ENCODE measurements at places on chromosomes 3 and 15.

GRCh38 chr15:52338058-52338457 lies 42.5 kb upstream of the MYO5C start:
- DNase-seq, result no peak

- no peak for DNase-seq
Measured at GRCh38 chr3:53707222-53707621, 139.0 kb downstream of the CHDH start.

DNA sequence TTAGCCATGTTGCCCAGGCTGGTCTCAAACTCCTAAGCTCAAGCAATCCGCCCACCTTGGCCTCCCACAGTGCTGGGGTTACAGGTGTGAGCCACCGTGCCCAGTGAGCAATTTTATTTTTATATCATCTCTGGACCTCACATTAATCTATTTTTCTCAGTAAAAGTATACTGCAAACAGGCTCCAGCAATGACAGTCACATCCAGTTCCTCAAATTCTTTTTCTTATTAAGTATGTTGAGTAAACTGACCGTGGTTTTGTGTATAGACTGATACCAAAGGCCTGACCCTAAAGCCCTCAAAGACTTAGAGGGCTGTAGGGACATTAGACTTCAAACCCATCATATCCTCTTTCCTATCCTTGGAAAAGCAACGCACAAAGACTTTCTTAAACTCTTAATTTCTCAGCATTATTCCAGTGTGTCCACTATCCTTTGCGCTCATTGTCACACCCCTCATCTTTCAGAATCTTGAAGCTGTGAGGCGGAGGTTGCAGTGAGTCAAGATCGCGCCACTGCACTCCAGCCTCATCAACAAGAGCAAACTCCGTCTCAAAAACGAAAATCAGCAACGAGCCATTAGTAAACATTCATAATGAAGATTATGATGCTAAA lies 2.0 kb downstream of the NGLY1 start:
- DNase-seq, result no peak

- DNase-seq, result no peak
Measured at GRCh38 chr3:71185733-71186455, 397.6 kb downstream of the FOXP1 start.

GRCh38 chr3:54954521-54954920 lies 26.7 kb upstream of the LRTM1 start:
- no peak for DNase-seq

DNA sequence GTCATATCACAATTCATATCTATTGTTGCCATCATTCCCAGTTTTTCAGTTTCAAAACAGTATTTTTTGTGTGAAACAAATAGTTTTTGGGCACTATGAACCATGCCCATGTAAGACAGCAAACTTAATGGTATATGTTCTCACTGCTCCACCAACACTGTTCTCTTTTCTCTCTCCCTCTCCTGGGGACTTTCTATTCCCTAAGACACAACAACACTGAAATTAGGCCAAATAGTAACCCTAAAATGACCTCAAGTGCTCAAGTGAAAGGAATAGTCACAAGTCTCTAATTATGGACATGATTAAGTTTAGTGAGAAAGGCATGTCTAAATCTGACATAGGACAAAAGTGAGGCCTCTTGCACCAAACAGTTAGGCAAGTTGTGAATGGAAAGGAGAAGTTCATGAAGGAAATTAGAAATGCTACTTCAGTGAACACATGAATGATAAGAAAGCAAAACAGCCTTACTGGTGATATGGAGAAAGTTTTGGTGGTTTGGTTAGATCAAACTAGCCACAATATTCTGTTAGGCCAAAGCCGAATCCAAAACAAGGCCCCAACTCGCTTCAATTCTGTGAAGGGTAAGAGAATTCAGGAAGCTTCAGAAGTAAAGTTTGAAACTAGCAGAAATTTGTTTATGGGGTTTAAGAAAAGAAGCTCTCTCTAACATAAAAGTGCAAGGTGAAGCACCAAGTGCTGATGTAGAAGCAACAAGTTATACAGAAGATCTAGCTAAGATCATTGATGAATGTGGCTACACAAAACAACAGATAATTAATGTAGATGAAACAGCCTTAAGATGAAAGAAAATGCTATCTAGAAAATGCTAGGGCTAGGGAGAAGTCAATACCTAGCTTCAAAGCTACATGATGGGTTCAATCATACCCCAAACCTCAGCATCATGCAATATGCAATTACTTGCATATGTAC lies 104.2 kb downstream of the CBLB start:
- no peak for DNase-seq

GRCh38 chr3:59316688-59317275 lies 267.0 kb upstream of the CFAP20DC start:
- DNase-seq, result no peak

- no peak for DNase-seq
Measured at GRCh38 chr3:59641169-59641899, 591.5 kb upstream of the CFAP20DC start.

- no peak for DNase-seq
Measured at GRCh38 chr3:25532431-25533162, 104.5 kb downstream of the RARB start.

GRCh38 chr3:52097851-52098507 lies 41.6 kb upstream of the DUSP7 start:
- DNase-seq, result no peak

DNA sequence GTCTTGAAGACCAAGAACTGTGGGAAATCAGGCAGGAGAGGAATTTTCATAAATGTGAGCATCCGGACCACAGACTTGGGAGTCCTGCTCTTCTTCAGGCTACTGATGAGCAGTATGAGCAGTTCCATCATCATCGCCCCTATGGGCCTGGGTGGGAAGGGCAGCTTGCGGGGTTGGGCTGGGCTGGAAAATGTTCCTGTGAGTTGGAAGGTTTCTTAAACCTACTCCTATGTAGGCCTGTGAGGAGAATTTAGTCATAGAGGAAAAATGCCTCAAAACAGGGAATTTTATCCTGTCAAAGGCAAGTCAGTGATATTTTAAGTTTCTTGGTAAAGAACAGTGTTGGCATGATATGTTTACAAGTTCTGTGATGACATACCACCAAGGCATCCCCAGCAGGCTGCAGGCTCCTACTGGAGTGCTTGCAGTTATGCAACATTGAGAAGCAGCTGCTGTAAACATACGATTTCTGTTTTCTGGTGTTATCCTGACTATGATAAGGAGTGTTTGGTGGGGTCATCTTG lies 10.3 kb downstream of the MASP1 start:
- no peak for DNase-seq

DNA sequence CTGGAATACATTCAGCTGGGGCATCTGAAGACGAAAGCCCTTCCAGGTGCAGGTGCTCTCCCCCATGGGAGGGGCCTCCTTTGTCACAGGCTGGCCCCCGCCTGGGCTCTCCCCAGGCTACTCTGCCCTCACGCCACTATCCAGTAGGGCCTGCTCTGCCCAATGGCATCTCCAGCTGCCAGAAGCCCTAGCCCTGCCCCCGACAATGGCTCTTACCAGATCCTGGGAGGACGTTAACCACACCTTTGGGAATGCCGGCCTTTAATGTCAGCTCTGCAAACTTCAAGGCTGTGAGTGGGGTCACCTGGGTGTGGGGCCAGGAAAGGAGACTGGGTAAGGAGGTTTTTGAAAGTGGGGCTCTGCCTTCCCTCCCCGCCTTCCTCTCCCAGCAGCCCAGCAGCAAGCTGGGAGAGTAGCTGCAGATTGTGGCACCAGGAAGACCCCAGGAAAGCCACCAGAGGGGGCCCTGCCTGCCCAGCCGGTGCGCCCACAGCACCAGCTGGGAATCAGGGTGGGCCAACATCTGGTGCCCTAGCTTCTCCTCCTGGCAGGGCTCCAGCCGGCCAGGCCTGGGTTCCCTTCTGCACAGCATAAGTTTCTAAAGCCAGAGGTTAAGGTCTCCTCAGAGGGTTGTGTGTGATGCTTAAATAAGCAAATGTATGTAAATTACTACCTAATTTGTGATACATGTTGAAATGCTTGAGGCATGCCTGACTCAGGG lies 40.4 kb upstream of the SLC41A3 start:
- no peak for DNase-seq

GRCh38 chr3:8647137-8647985 lies 2.8 kb upstream of the SSUH2 start:
- DNase-seq, result no peak

DNA sequence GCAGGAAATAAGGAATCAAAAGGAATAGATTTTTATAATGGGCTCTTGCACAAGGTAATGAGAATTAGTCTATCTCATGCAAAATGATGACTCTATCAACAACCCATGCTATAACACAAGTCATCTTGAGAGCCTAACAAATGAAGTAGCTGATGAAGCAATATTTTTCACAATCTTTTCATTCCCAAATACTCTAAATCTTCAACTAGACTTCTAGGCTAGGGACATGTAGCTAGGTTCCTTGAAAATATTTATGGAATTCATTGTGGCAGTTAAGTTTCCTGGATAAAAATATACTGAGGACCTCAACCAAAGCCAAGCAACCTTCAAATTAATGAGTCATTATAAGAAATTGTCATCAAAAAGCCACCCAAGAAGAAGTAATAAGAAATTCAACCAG lies 55.4 kb downstream of the DCBLD2 start:
- DNase-seq, result no peak
